ENCODE measurements at places on chromosomes 3 and 15.
A peak's percentile ranks its signal among the peaks of the same experiment; 100 is the strongest.

- DNase-seq = no peak
Measured at GRCh38 chr15:74620636-74621545, 5.3 kb downstream of the CLK3 start.

DNA sequence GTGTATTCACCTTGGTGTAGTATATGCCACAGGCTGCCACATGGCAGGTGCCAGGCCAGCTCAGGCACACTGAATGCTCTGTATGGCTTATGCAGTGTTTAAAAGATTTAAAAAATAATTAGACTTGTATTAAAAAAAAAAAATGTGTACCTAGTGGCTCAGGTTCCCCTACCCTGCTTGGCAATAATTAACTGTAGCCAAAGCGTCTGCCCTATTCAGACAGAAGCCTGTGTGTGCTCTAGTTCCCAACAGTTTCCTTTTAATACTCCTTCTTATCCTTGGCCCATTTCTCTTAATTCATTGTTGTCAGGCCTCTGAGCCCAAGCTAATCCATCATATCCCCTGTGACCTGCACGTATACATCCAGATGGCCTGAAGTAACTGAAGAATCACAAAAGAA, 752.2 kb upstream of the CFAP20DC start:
- no peak for DNase-seq

- no peak for DNase-seq
Measured at GRCh38 chr3:56054844-56055243, 413.4 kb downstream of the ERC2 start.

GRCh38 chr3:152696962-152697361, 138.0 kb upstream of the P2RY1 start:
- DNase-seq = no peak

GRCh38 chr3:122515870-122516269, 1.1 kb upstream of the KPNA1 start:
- no peak for DNase-seq

- no peak for DNase-seq
Measured at GRCh38 chr3:14793126-14793857, 25.5 kb upstream of the FGD5 start.

- DNase-seq = no peak
Measured at GRCh38 chr3:116815831-116816588, 106.4 kb downstream of the TUSC7 start.

DNA sequence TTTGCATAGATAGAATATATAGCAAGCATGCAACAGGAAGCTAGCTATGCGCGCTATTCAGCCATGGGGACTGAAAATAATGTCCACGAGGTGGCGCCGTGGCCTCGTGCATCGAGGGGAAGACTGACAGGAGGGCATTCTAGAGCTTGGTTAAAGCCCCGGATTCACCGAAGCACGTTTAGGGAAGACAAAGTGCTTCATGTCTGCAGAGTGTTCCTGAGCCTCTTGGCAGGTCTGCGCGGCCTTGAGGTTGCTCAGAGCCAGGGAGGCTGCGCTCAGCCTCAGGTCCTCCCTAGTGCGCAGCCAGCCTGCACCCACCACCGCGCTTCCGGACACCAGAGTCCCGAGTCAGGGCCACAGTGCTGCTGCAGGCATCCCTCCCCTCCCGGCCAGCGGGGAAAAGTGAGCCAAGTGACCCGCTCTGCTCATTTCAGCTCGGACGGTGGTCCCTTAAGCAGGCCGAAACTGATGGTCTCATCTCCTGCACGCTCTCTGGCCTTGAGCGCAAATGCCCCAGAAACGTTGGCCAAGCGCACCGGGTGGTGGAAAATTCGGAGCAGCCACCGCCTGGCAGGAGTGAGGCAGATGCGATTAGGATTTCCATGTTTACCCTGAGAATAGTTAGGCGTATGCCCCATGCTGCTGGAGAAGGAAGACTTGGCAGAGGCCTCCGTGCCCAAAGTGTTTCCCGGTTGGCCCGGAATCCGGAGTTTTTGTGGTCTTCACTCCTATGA, 24.8 kb downstream of the GABRA5 start:
- DNase-seq = peak; percentile 64

- no peak for DNase-seq
Measured at GRCh38 chr15:53576841-53577240, 182.6 kb downstream of the WDR72 start.

GRCh38 chr15:66832664-66833063, 130.6 kb downstream of the SMAD6 start:
- DNase-seq = peak; percentile 81

GRCh38 chr3:57093971-57094535, 33.6 kb downstream of the SPATA12 start:
- DNase-seq = no peak

- DNase-seq = no peak
Measured at GRCh38 chr3:129045675-129046036, 14.9 kb upstream of the GP9 start.

GRCh38 chr3:28574036-28574435, 225.4 kb upstream of the AZI2 start:
- no peak for DNase-seq

- peak; percentile 15 for DNase-seq
Measured at GRCh38 chr15:73388256-73388781, 19.6 kb upstream of the HCN4 start.

DNA sequence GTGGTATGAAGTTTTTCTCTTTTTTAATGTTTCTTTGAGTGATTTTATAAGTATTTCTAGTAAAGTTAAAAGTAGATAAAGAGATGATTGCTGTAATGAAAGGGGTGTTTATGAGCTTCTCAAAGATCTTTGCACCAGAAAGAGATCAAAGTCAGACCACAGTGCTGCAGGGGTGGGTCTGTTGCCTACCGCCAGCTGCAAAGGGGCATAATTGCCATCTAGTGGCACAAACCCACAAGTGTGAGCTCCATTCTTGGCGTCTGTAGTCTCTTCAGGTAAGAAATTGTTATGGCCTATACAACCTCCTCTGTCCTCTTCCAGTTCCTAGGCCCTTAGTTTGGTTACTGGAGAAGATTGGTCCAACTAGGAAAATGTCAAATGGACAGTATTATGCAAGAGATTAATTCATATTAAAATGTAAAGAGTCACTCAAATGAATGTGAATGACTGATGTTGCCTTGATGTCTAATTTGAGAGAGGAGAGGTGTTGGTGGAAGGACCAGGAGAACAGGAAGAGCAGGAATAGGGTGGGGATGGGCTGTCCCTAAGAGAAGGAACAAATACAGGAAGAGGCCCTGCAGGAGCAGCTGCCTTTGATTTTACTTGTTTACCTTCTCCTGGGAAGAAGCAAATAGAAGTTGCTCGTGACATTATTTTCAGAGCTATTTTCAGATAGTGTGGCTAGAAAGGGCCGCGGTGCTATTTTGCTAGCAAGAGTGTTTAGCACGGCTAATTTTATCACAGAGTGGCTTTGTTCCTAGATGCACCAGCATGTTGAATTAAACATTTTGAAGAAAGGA, 53.0 kb upstream of the GSK3B start:
- DNase-seq = no peak

GRCh38 chr3:169348276-169348675, 315.2 kb downstream of the MECOM start:
- no peak for DNase-seq

GRCh38 chr3:172515130-172515918, 7.9 kb downstream of the TNFSF10 start:
- DNase-seq = no peak

DNA sequence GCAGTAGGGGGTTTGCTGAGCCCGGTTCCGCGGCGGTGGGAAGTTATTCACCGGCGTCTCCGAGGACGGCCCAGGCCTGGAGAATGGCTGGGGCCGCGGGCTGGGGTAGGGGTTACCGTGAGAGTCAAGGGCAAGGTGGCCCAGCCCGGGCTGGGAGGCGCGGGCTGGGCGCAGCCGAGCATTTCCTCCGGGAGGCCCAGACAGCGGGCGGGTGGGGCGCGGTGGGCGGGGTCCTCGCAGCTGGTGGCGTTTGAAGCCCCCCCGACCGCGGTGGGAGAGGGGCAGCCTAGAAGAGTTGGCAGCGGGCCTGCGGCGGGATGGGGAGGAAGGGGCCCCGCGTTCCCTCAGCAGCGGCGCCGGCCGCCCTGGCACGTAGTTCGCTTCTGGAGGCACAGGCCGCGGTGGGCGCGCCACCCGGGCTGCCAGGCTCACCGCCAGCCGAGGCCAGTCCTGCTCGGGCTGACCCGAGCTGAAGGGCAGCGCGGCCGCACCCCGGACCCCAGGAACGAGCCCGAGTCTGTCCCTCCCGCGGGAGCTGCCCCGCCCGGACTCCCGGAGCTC, 960 bp upstream of the KLF13 start:
- peak; percentile 17 for DNase-seq

- DNase-seq = no peak
Measured at GRCh38 chr3:114860531-114860930, 286.6 kb downstream of the ZBTB20 start.

- DNase-seq = no peak
Measured at GRCh38 chr3:104461431-104461830, 905.3 kb upstream of the ALCAM start.

DNA sequence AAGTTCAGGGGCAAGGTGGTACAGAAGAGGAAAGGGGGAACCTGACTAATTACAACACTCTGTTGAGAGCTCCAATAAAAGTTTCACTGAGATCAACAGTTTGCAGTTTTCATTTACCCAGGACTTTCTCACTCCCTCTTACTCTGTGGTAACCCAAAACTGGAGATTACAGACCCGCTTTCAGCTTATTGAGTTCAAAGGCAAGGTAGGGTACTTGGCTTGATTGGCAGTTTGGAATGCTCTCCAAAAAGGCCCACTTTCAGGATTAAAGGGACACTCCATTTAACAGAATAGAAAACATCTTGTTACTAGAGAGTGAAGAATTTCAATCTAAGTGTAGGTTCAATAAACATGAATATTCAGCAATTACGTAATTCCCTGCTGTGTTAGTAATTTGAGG, 117.6 kb upstream of the ETV5 start:
- no peak for DNase-seq
